ENCODE measurements at places on chromosomes 16 and 17. TPM values are rescaled to one million over a fixed set of nuclear protein-coding genes. Genes with fewer than 3 reads are reported as not detected.

Gene CCL11
- 0.12 TPM for total RNA-seq

Gene MTSS2
- 15.6 TPM for total RNA-seq

Gene MRPS7
- total RNA-seq = 44.0 TPM

Gene PDIA2
- total RNA-seq = 0.12 TPM

Gene CES1
- 1.00 TPM for total RNA-seq

Gene RCVRN
- total RNA-seq = not detected

Gene CBLN1
- not detected for total RNA-seq

Gene TGFB1I1
- 35.5 TPM for total RNA-seq

Gene RND2
- total RNA-seq = 0.50 TPM

Gene KRT33B
- 2.7 TPM for total RNA-seq

Gene TMIGD1
- total RNA-seq = not detected

Gene C17orf67
- 0.87 TPM for total RNA-seq

Gene NKD1
- under 0.01 TPM for total RNA-seq

Gene KRTAP4-9
- 0.12 TPM for total RNA-seq

Gene SEPTIN1
- total RNA-seq = 0.25 TPM

Gene KRTAP4-4
- total RNA-seq = not detected

Gene TEX14
- total RNA-seq = 0.11 TPM
